ENCODE measurements at places on chromosomes 1 and 21.

DNA sequence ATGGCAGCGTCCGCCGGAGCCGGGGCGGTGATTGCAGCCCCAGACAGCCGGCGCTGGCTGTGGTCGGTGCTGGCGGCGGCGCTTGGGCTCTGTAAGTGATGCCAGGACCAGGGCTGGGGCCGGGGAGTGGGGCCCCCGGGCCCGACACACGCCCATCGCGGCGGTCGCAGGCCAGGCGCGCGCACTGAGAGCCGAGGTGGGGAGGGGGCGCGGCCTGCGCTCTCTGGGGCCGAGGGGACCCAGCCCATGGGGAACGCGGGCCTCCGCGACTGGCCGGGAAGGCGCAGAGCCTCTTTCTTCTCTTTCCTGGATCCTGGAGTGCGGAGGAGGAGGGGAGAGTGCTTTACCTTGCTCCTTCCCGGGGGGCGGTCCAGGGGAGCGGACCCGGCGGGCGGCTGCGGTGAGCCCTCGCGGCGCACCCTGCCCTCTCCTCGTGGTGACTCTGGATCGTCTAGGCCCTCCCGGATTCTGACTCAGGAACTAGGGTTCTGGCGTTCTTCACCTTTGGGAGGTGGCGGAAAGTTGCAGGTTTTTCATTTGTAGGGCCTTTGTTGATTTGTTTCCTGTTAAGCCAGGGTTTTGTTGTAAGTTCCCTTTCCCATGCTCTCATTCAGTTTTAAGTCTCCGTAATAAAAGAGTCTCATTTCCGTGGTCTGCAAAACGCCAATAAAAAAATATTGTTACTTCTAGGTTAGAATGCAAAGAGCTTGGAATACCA, 529 bp downstream of the MPZL1 start:
- no peak for DNase-seq

DNA sequence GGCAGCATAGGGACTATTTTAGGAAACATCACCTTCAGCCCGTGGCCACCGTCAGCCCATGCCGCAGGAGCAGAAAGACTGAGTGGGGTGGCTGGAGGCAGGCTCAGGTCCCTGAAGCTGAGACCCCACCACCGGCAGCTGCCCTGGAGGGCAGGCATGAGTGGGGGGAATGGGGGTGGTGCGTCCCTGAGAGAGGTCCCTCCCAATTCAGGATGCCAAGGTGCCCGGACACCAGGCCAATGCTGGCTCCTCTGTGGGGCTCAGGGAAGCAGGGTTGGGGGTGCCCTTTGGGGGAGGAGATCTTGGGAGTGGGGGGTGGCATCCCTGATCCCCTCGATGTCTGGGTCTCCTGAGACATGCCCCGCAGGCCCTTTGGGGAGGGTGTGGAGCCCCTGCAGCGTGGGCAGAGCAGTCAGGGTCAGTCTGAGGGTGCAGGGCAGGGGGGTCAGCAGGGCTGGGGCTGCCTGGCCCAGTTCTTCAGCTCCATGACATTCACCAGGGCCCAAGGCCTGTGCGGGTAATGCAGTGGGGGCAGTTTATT, 998 bp upstream of the TTC34 start:
- no peak for DNase-seq

DNA sequence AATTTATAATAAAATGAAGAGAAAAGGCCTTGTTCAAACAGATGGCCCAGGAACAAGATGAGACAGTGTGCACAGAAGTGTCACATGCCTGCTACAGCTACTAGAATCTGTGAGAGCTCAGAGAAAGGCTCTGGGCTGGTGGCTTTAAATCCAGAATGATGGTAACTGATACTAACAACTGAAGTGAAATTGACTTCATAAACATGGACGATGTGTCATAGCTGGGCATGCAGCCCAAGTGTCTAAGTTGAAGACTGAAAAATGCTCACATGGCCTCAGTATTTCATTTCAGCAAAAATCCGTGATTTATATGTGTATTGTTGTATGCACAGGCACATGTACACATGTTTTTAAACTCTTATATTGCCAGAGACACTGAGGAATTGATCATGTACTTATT, 208.3 kb upstream of the RUNX1 start:
- no peak for DNase-seq

- no peak for DNase-seq
Measured at GRCh38 chr1:157404614-157405013, 147.7 kb downstream of the FCRL5 start.

DNA sequence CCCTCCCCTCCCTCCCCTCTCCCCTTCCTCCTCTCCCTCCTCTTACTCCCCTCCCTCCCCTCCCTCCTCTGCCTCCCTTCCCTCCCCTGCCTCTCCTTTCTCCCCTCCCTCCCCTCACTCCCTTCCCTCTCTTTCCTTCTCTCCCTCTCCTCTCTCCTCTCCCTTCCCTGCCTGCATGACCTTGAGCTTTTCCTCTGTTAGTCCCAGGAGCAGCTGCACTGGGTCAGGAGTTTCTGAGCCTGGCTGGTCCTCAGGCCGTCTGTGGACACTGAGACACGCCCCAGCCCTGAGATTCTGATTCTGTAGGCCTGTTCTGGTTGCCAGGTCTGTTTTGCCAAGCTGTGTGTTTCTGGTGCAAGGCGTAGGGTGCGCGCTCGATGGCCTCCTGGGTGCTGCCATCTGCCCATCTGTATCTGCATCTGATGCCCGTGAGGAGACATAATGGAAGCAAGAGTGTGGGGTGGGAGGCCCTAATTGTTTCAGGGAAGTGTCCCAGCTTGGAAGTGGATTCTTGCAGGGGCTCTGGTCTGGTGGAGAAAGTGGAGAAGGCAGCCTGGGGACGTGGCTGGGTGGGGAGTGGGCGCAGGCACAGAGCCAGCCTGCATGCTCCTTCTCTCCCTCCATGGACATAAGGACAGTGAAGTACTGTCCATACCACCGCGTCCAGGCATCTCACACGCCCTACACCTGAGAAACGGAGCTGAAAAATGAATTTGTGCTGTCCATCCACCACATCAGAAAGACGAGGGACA, 97.2 kb downstream of the WDR4 start:
- no peak for DNase-seq

Measured in SIG-M5 (cell line).